Aorta (tissue), 5 donors: ENCODE measurements at places on chromosomes 1 and 21. TPM values are rescaled to one million over a fixed set of nuclear protein-coding genes. Genes with fewer than 3 reads are reported as not detected.

DNA sequence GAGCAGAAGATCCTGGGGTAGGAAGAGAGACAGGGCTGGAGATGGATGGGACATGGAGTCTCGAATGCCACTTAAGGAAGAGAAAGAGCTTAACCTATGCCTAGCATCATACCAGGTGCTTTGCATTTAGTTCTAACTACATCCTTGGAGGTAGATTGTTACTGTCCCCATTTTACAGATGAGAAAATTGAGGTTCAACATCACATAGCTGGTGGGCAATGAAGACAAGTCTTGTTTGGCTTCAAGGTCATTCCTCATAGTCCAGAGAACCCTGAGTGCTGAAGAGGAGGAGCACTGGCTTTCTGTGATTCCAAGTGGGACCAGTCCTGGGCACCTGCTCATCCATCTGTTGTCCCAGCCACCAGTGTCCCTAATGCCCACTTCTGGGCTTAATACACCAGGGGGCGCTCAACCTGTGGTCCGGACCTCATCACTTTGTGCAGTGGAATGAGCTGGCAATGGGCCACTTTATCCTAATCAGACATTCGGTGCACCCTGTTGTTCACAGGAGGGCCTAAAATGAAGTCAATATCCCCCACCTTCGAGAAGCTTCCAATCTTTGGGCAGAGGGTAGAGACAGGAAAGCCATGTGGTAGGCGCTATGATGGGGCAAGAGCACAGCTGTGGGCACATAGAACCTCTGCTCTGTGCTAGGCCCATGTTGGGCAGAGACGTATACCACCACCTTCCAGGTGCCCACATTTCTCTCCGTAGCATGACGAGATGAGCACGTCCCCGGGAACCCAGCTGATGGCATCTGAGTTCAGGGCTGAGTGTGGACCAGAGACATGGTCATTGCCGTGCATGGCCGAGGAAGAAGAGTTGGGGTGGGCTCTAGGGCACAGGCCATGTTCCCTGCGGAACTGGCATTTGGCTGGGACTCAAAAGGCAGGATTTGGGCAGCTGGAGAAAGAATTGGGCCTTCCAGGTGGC, 9.2 kb downstream of the RPS6KA1 start:
- H3K27me3 ChIP-seq, result no peaks in the 10 kb centered on the region
- DNase-seq, result no peak
- no peaks in the 10 kb centered on the region for H3K4me1 ChIP-seq
- no peaks in the 10 kb centered on the region for H3K36me3 ChIP-seq
- no peak overlapping the region for H3K27ac ChIP-seq
- H3K4me3 ChIP-seq, result no peak overlapping the region

GRCh38 chr1:160096274-160097116, 1.9 kb downstream of the IGSF8 start:
- H3K4me1 ChIP-seq, result no peaks in the 10 kb centered on the region
- no peaks in the 10 kb centered on the region for H3K36me3 ChIP-seq
- no peak overlapping the region for H3K4me3 ChIP-seq
- no peak overlapping the region for H3K27ac ChIP-seq
- H3K27me3 ChIP-seq, result no peaks in the 10 kb centered on the region

DNA sequence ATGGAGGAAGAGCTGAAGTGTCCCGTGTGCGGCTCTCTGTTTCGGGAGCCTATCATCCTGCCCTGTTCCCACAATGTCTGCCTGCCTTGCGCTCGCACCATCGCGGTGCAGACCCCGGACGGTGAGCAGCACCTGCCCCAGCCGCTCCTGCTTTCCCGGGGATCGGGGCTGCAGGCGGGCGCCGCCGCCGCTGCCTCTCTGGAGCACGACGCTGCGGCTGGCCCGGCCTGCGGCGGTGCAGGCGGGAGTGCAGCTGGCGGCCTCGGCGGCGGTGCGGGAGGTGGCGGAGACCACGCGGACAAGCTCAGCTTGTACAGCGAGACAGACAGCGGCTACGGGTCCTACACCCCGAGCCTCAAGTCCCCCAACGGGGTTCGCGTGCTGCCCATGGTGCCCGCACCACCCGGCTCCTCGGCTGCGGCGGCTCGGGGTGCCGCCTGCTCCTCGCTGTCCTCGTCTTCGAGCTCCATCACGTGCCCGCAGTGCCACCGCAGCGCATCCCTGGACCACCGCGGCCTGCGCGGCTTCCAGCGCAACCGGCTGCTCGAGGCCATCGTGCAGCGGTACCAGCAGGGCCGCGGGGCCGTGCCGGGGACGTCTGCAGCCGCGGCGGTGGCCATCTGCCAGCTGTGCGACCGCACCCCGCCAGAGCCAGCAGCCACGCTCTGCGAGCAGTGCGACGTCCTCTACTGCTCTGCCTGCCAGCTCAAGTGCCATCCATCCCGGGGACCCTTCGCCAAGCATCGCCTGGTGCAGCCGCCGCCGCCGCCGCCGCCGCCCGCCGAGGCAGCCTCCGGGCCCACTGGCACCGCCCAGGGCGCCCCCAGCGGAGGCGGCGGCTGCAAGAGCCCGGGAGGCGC, 1.3 kb downstream of the TRIM67 start:
- no peak overlapping the region for H3K27ac ChIP-seq
- no peak overlapping the region for H3K4me3 ChIP-seq
- DNase-seq, result no peak

DNA sequence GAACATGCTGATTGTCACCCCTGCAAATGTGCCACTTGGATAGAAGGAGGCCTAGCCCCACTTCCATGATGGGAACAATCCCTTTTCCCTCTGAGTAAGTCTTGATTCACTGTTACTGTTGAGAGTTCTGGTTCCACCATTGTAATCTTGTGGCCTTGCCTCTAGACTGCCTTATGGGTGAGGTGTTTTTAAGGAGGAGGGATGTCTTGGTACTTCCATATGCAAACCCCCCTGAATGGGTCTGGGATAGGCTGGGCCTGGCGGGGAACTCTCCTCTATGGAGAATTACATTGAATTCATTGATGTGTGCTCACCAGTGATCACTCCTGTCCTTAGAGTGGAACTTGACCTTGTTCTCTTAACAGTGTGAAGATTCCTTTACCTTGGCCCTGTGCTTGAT, 5.8 kb downstream of the GALNT2 start:
- H3K4me1 ChIP-seq, result peaks cover 27% of the 10 kb centered on the region
- no peaks in the 10 kb centered on the region for H3K27me3 ChIP-seq

DNA sequence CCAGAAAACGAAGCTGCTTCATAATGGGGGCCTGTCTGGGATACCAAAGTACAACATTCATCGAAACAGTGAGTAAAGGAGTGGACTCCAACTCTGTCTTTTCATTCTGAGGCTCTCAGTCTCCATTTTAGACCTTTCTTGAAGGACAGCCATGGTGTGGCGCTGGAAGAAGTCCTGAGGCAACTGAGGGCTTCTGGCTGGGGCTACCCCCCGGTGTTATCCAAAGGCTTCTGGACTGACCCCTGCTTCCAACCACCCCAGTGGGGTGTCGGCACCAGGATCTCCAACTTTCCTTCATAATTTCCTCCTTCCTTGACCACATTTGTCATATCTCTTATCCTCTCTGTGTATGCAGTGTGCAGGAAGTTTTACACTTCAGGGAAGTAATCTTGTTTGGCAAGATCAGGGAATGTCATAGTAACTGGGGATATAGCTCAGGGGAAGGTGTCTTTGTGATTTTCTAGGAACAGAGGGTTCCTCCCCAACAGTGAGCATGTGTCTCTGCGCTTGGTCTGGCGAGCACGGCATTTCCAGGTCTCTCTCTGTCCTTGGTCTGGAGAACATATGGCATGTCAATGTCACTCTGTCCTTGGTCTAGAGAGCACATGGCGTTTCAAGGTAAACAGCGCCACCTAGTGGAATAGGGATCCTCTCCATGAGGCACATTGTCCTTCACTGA, 19.4 kb upstream of the BSDC1 start:
- no peaks in the 10 kb centered on the region for H3K27me3 ChIP-seq
- H3K4me3 ChIP-seq, result no peak overlapping the region
- peak; percentile 55 for DNase-seq
- no peaks in the 10 kb centered on the region for H3K4me1 ChIP-seq
- H3K27ac ChIP-seq, result no peak overlapping the region

- no peak for DNase-seq
- H3K4me3 ChIP-seq, result no peak overlapping the region
- no peaks in the 10 kb centered on the region for H3K4me1 ChIP-seq
- H3K27me3 ChIP-seq, result no peaks in the 10 kb centered on the region
- H3K27ac ChIP-seq, result no peak overlapping the region
Measured at GRCh38 chr1:72777918-72778317, 495.6 kb upstream of the NEGR1 start.

DNA sequence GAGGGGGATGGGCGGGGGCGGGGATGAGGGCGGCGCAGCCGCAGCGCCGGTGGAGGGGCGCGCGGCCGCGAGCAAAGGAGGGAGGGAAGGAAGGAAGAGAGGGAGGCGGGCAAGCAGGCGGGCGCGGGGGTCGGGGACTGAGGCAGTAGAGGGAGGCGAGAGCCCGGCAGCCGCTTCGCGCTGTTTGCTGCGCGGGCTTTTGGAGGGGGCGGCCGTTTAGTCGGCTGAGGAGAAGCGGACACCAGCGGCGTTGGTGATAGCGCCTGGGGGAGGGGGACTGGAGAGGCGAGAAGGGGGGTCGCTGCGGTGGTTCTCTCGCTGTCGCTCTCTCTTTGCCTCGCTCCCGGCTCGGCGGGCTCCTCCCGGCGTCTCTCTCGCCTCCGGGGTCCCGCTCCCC, at the start of gene HS2ST1:
HS2ST1 (plus strand) TSS at position 35 of the 397 bp plus-strand sequence.
- H3K36me3 ChIP-seq, result no peaks in the 10 kb centered on the region
- peak within 1 kb of the TSS; percentile 53 for H3K27ac ChIP-seq
- DNase-seq, result no peak
- peak within 1 kb of the TSS; percentile 100 for H3K4me3 ChIP-seq

DNA sequence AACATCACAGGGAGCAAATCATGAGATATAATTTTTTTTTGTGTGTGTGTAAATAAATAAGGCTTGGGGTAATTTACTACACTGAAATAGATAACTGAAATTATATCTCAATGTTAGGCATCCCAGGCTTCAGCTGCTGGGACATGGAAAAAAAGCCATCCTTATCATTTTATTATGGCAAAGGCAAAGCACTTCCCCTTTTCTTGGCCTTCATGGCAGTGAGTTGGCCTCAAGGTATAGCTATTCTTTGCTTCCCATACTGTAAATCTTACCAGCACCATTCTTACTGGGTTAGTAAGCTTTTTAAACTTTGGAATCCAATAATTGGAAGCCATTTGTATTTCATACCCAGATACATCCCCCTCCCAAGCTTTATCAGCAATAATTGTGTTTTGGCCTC, 29.0 kb downstream of the RBM11 start:
- no peak overlapping the region for H3K27ac ChIP-seq
- no peaks in the 10 kb centered on the region for H3K4me1 ChIP-seq
- no peak overlapping the region for H3K4me3 ChIP-seq
- DNase-seq, result no peak
- H3K36me3 ChIP-seq, result no peaks in the 10 kb centered on the region

DNA sequence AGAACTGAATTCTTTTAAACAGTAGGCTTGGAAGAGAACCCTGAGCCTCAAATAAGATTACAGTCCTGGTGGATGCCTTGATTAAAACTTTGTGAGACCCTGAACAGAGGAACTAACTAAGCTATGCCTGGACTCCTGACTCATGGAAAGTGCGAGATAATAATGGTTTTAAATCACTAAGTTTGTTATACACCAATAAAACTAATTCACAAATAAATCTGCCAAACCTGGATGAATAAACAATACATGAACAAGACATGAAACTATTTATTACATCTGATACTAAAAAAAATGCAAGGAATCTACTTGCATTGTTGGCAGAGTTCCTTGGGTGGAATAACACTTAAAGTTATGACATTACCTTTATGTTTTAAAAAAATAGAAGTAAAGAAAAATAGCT, 118.4 kb downstream of the PIGK start:
- H3K27ac ChIP-seq, result no peak overlapping the region
- no peaks in the 10 kb centered on the region for H3K27me3 ChIP-seq
- no peak for DNase-seq
- no peaks in the 10 kb centered on the region for H3K4me1 ChIP-seq
- no peak overlapping the region for H3K4me3 ChIP-seq

DNA sequence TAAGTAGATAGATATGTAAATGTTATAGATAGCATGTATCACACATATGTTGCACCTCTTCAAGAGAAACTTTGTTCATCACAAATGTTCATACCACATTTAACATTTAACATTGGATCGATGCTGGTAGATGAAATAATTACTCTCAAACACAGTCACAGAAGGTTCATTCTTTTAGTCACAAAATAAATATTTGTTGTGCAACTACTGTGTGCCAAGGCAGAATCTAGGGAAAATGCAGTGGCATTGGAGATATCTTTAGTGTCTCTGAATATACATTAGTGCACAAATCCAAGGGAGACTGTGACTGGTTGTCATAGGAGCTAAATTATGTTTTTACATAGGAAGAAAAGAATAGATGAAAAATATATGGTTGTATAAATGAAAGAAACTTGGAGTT, 535.7 kb downstream of the BRINP3 start:
- no peak overlapping the region for H3K4me3 ChIP-seq
- no peaks in the 10 kb centered on the region for H3K36me3 ChIP-seq
- H3K4me1 ChIP-seq, result no peaks in the 10 kb centered on the region
- H3K27ac ChIP-seq, result no peak overlapping the region
- no peaks in the 10 kb centered on the region for H3K27me3 ChIP-seq

- no peak for DNase-seq
- no peaks in the 10 kb centered on the region for H3K36me3 ChIP-seq
- H3K4me1 ChIP-seq, result no peaks in the 10 kb centered on the region
- H3K27ac ChIP-seq, result no peak overlapping the region
Measured at GRCh38 chr1:97721221-97721620, 199.6 kb downstream of the DPYD start.

DNA sequence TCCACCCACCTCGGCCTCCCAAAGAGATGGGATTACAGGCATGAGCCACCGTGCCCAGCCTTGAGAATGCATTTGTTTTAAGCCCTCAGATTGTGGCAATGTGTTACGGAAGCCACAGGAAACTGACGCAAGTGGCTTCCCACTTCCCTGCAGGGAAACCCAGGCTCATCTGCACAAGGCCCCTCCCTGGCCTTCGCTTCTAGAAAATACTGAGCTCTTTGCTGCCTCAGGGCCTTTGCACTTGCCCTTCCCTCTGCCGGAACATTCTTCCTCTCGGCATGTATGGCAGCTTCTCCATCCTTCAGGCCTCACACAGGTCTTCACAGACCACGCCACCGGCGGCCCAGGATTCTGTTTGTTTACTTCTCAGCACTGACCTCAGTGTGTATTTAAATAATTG, 137.0 kb upstream of the TMEM51 start:
- no peaks in the 10 kb centered on the region for H3K27me3 ChIP-seq
- no peaks in the 10 kb centered on the region for H3K4me1 ChIP-seq
- H3K36me3 ChIP-seq, result no peaks in the 10 kb centered on the region
- no peak overlapping the region for H3K27ac ChIP-seq
- no peak overlapping the region for H3K4me3 ChIP-seq

- H3K4me1 ChIP-seq, result no peaks in the 10 kb centered on the region
- no peaks in the 10 kb centered on the region for H3K27me3 ChIP-seq
- peaks cover 15% of the 10 kb centered on the region for H3K36me3 ChIP-seq
- no peak for DNase-seq
Measured at GRCh38 chr1:39001516-39002421, 10.7 kb downstream of the AKIRIN1 start.

GRCh38 chr1:93328809-93329760, 16.6 kb upstream of the DR1 start:
- no peak overlapping the region for H3K4me3 ChIP-seq
- no peak for DNase-seq
- no peaks in the 10 kb centered on the region for H3K4me1 ChIP-seq
- H3K27me3 ChIP-seq, result no peaks in the 10 kb centered on the region

- H3K4me1 ChIP-seq, result no peaks in the 10 kb centered on the region
- H3K36me3 ChIP-seq, result no peaks in the 10 kb centered on the region
- H3K27ac ChIP-seq, result no peak overlapping the region
- no peak for DNase-seq
- H3K27me3 ChIP-seq, result no peaks in the 10 kb centered on the region
- H3K4me3 ChIP-seq, result no peak overlapping the region
Measured at GRCh38 chr1:147124266-147124665, 48.0 kb downstream of the PRKAB2 start.

The CNR2 gene
- total RNA-seq, result 0.06 TPM

The OR10J1 gene
- total RNA-seq, result not detected

The BCL2L15 gene
- total RNA-seq, result 0.36 TPM

The HPCA gene
- not detected for total RNA-seq
